Aortic smooth muscle cell (primary cell): ENCODE measurements at places on chromosomes 2 and 18. TPM values are rescaled to one million over a fixed set of nuclear protein-coding genes. Genes with fewer than 3 reads are reported as not detected.

MAPRE3 gene
- total RNA-seq, result 3.6 and 5.7 TPM in 2 replicates

GRP gene
- total RNA-seq, result not detected in 2 replicates

NT5DC4 gene
- total RNA-seq, result not detected in 2 replicates

DGUOK gene
- 39.1 and 48.6 TPM in 2 replicates for total RNA-seq

MC4R gene
- not detected in 2 replicates for total RNA-seq

ATG4B gene
- 51.9 and 60.7 TPM in 2 replicates for total RNA-seq

KIAA2012 gene
- under 0.01 TPM in 1 of 2 replicates, not detected in the other for total RNA-seq

ADAM23 gene
- total RNA-seq, result 4.6 and 7.7 TPM in 2 replicates

SERPINB12 gene
- not detected in 2 replicates for total RNA-seq

STAMBP gene
- total RNA-seq, result 23.8 and 24.4 TPM in 2 replicates

DNAH7 gene
- total RNA-seq, result 1.2 and 1.7 TPM in 2 replicates

GLI2 gene
- 2.4 and 2.9 TPM in 2 replicates for total RNA-seq

WDCP gene
- 7.1 and 7.3 TPM in 2 replicates for total RNA-seq

FAM237A gene
- not detected in 2 replicates for total RNA-seq

DOK6 gene
- 2.1 and 3.0 TPM in 2 replicates for total RNA-seq

CFAP65 gene
- not detected in 2 replicates for total RNA-seq

NCKAP5 gene
- total RNA-seq, result 0.66 and 1.2 TPM in 2 replicates

SPP2 gene
- total RNA-seq, result not detected in 2 replicates

BOK gene
- total RNA-seq, result 4.0 and 4.9 TPM in 2 replicates

RAB6D gene
- total RNA-seq, result not detected in 2 replicates

PNPT1 gene
- 18.1 and 19.6 TPM in 2 replicates for total RNA-seq

CTAGE1 gene
- 0.12 TPM in 1 of 2 replicates, not detected in the other for total RNA-seq

MAP2 gene
- 7.1 and 23.7 TPM in 2 replicates for total RNA-seq

AGXT gene
- not detected in 2 replicates for total RNA-seq

KYNU gene
- 0.12 and 0.92 TPM in 2 replicates for total RNA-seq

STEAP3 gene
- 1.4 and 1.7 TPM in 2 replicates for total RNA-seq

SCN3A gene
- 0.13 and 0.62 TPM in 2 replicates for total RNA-seq

IGFBP5 gene
- 139 and 270 TPM in 2 replicates for total RNA-seq

FBXO48 gene
- total RNA-seq, result 0.19 and 0.26 TPM in 2 replicates
